ENCODE measurements at places on chromosomes 5 and 9.

GRCh38 chr5:22329683-22330082, 523.5 kb downstream of the CDH12 start:
- DNase-seq = no peak

- DNase-seq = no peak
Observed at GRCh38 chr9:71764463-71764862, 3.9 kb downstream of the CEMIP2 start.

DNA sequence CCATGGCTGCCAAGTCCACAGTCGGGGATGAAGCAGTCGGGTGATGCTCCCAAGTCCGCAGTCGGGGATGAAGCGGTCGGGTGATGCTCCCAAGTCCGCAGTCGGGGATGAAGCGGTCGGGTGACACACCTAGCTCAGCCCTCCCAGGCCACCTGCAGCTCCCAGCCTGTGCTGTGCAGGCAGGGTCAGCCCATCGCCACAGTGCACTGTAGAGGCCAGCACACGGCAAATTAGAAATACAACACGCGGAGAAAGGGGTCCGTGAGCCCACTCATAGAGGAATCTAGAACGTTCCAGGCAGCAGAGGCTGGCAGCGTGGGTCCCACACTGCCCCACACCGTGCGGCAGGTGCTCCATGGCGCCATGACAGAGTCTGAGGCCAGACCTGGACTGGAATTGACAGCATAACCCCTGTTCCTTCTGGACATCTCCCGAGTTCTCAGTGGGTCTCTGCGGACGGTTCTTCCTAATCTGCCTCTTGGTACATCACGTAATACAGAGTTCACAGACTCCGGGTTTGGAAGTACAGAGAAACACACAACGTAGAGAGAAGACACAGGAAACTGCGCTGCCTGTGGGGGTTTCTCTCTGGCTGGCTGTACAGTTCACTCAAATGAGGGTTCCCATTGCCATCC, 7.7 kb upstream of the EXOC3 start:
- DNase-seq = no peak

GRCh38 chr5:39420482-39421145, 4.2 kb downstream of the DAB2 start:
- DNase-seq = no peak

DNA sequence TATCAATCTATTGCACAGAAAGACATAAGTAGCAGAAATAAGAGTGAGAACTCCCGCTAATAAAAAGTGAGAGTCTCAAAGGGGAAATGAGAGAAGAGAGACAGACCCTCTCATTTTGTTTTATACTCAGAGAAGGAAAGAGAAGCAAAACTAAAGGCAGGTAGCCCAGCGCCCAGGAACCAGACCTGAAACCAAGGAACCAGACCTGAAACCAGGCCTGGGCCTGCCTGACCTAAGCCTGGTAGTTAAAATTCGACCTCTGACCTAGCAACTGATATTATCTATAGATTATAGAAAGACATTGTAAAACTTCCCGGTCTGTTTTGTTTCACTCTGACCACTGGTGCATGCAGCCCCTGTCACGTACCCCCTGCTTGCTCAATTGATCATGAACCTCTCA, 134.5 kb upstream of the SEMA6A start:
- no peak for DNase-seq

DNA sequence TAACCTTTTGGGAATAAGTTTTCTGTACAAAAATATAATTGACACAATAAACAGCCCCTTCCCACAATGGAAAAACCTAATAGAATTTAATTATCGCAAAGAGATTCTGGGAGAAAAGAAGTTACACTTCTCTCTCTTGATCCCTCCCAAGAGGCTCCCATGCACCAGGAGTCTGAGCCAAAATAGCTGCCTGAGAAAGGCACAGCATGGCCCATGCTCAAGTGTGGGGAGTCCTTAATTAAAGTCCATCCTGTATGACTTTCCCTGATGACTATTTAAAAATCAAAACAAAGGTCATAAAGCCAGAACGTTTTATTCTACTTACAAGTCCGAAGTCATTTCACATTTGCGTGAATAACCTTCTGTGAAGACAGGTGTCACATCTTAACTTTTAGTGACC, 155.1 kb downstream of the SPOCK1 start:
- no peak for DNase-seq
